ENCODE measurements at places on chromosomes 16 and 17.

GRCh38 chr16:64933885-64934284 lies 188.0 kb downstream of the CDH11 start:
- no peak for DNase-seq

DNA sequence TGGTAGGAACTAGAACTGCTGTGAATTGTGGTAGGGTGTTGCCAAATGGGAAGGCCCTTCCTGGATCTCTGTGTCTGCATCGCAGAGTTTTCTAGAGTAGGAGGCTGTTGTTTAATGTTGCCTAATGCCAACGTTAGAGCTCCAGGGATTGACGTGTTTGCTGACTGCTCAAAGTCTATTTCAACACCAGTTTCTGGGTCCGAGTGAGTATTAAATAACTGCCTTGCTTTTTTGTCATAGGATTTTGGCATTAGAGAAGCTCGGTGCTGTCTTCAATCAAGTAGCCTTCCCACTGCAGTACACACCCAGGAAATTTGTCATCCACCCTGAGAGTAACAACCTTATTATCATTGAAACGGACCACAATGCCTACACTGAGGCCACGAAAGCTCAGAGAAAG lies 40.0 kb downstream of the SF3B3 start:
- no peak for DNase-seq

DNA sequence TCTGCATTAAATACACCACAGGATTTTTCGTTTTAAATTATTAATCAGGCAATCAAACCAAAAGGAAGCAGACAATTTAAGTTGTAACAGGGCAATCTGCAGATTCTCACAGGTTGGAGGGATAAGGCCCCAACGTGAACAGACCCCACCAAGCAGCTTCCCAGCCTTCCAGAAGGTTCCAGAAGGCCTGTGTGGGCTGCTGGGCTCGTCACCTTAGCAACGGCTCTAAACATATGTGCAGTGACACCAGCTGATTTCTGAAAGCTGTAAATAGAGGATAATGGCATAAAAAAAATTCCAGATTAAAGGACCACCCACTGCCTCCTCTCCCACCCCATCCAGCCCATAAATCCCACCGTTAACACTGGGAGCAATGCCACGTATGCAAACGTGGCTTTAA lies 123.8 kb downstream of the ZNF778 start:
- DNase-seq = no peak

- peak; percentile 30 for DNase-seq
These were observed 381 bp upstream of the HSD11B2 start for GRCh38 chr16:67430504-67430976.

DNA sequence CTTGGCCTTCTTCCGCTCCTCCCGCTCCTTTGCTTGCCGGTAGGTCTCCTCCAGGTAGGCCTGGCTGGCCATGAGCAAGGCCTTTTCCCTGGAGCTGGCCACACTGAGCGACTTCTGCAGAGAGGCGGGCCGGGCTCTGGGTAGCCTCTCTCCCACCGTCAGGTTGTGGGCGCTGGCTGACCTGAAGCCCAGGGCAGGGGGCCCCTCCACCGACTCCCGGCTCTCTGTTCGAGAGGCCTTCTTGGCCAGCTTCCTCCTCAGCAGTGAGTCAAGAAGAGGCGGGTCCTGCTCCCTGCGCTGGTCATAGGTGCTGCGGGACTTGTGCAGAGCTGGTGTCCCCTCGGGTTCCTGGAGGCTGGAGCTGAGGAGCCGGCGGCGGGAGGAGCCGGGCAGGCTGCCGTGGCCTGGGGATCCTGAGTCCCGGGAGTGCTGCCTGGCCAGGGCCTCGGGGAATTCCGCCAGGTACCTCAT lies 12.8 kb downstream of the GPR179 start:
- DNase-seq = no peak

DNA sequence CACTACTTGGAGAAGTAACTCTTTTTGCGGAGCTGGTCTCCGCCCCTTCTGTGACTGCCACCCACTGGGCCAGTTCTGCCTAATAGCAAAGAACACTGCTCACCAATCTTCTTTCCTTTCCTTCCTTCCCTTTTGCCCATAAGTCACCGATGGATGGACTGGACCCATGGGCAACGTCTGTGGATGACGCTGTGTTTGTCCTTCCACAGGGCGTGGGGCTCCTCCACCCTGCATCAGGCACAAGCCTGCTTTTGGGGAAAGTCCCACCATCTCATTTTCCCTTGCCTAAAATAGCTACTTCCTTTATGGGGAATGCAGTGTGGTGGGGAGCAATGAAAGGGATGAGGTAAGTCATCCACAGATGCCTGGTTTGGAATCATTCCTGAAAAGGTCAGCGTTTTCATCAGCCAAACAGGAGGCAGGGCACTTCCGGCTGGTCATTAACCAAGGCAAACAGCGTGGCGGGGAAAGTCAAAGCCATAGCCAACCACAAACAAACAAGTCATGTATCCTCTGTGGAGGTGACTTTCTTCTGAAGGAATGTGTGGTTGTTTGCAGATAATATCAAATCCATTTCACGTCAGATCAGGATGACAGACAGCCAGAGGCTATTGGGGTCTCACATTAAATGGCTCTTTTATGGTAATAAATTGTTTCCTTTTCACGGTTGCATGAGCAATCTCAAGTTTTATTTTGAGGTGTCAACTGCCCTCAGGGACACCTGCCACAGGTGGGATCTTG lies 30.7 kb upstream of the MED9 start:
- DNase-seq = no peak

GRCh38 chr17:76381633-76382350 lies 2.6 kb upstream of the SPHK1 start:
- DNase-seq = no peak

- DNase-seq = no peak
These were observed 218.1 kb upstream of the FOXF1 start for GRCh38 chr16:86292171-86292775.

GRCh38 chr17:70521821-70522256 lies 352.5 kb downstream of the KCNJ2 start:
- no peak for DNase-seq

GRCh38 chr16:67770346-67770991 lies 35.9 kb downstream of the RANBP10 start:
- no peak for DNase-seq
